ENCODE measurements at places on chromosomes 3 and 15.

DNA sequence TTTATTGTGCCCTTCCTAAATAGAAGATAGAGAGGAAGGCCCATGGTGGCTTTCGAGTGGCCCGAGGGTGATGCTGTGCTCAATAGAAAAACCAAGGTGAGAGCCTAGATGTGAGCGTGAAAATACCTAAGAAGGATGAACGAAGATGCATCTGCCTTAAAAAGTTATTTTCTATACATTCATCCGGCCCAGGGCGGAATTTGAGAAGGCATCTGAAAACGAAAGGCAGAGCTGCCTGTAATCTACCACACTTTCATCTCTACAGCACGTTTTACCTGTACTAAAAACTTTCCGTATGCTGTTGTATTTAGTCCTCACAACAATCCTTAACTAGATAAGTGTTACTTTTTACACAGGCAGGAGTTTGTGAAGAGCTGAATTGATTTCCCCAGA, 1.4 kb downstream of the DUT start:
- DNase-seq: no peak

GRCh38 chr3:85605066-85605465, 646.3 kb downstream of the CADM2 start:
- no peak for DNase-seq

- no peak for DNase-seq
These were observed 9.6 kb upstream of the FAM107A start for GRCh38 chr3:58586776-58587192.

DNA sequence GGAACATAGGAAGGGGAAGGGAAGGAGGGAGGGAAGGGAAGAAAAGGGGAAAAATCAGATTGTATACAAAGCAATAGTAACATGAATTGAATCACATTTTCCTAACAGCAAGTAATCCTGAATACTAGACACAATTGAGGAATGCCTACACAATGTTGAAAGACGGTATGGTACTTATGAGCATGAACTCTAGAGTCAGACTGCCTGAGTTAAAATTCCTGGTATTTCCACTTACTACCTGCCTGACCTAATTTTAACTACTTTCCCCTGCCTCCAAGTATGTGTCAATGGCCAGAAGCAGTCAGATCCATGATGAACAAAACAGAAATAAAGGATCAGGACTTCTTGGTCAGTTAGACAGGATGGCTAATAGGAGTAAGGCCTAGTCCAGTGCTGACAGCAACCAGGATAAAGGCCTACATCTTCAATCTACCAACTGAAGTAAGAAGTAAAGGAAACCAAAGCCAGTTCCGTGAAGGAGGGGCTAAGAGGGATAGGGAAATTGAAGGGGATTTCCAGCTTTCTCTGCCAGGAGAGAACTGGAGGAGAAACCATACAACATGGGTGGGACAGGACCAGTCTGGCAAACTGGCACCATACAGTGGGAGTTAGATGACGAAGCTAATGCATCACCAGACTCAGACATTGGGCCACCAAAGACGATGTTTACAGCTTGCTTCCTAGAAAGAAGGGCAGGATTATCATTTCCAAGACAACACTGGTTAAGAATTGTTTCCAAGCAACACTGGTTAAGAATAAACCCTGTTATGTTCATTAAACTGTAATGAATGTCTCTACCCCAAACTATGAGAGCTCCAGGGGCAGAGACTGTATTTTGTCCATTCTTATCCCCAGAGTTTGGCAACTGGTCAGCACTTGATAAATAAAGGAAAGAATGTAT, 151.6 kb upstream of the UBE2E2 start:
- DNase-seq: no peak

DNA sequence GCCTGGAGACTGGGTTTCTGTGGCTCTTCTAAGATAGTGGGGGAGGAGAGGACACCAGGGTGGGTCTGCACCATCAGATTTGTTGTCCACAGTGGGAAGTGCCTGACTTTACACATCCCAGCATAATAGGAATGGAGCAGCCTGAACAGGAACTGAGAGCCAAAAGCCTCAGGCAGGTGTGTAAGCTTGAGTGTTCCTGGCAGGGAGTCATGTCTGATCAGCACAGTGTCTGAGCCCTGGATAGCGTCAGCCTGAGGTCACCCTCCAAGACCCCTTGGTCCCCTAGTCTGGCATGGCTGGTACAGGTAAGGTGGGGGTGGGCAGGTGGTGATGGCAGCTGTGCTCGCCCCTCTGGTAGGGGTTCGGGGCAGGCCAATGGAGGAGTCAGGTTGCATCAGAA, 20.2 kb downstream of the INSYN1 start:
- DNase-seq: no peak
